ENCODE measurements at places on chromosomes 7 and 10. TPM values are rescaled to one million over a fixed set of nuclear protein-coding genes. Genes with fewer than 3 reads are reported as not detected.

INA gene
- 5.2 TPM for total RNA-seq

CD36 gene
- 0.70 TPM for total RNA-seq

NPFFR1 gene
- total RNA-seq: not detected

MINPP1 gene
- total RNA-seq: 26.7 TPM

NPC1L1 gene
- 0.35 TPM for total RNA-seq

DKK1 gene
- total RNA-seq: 2.7 TPM

ACTL6B gene
- not detected for total RNA-seq

AGR2 gene
- 18.6 TPM for total RNA-seq

FAM25G gene
- not detected for total RNA-seq

GAD2 gene
- not detected for total RNA-seq

CNOT4 gene
- total RNA-seq: 2.4 TPM

RRP12 gene
- 29.2 TPM for total RNA-seq

AKR1E2 gene
- total RNA-seq: 5.4 TPM
